AML-193 (cell line): ENCODE measurements at places on chromosomes 6 and 20.

DNA sequence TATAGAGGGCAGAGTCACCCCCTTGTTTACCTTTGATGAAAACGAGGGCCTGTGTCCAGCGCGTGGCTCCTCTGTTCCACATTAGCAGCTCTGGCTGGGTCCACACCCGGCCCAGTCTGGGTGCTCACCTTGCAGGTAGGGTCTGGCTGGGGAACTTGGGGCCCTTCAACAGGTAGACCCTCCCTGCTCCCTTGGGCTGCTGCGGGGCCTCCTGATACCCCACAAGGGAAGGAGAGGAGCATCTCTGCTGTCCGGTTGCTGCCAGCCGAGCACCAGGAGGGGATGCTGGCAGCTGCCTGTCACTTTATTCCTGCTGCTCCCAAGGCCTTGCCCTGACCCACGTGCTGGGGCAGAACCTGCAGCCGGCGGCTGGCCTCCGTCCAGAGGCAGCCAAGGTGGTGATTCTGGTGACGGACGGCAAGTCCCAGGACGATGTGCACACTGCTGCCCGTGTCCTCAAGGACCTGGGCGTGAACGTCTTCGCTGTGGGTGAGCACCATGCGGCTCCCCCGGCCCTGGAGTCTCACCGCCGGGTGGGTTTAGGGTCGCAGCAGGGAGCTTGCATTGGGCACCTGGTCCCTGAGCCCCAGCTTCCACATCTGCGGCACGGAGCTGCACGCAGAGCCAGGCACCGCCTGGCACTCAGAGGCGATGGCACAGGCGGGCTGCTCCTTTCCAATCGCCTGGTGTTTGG, 15.4 kb downstream of the COL20A1 start:
- DNase-seq = no peak

GRCh38 chr6:17771609-17772008, 64.9 kb upstream of the NUP153 start:
- no peak for DNase-seq

DNA sequence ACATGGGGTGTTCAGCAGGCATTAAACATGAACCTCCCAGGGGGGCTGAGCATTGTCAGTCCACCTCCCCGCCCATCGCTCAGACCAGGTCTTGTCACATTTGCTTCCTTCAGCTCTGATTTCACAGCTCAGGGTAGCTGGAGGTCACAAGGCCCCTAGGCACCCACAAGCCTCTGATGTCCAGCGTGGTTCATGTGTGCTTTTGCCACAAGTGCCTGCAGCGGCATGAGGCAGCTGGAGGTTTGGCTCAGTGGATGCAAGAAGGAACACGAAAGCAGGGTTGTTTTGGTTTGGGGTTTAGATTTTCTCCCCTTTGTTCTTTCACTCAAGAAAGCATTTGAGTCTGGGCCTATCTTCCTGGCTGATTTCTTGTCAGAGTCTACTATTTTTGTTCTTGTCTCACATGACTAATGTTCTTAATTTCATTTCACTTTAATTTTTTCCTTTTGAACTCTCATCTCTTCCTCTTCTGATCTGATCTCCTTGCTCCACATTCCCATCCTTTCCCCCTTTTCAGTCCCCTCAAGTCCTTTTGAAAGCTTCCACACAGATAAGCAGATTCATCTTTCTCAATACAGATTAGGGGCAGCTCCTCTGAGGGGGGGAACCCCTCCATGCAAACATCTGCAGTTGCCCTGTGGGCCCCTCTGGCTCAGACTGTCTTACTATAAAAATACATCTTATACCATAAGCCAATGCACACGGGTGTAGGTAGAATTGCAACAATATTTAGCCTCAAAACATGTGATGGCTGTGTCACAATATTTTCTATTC, 68.1 kb upstream of the CEP85L start:
- no peak for DNase-seq

- no peak for DNase-seq
Measured at GRCh38 chr6:53032849-53033248, 32.4 kb upstream of the FBXO9 start.

DNA sequence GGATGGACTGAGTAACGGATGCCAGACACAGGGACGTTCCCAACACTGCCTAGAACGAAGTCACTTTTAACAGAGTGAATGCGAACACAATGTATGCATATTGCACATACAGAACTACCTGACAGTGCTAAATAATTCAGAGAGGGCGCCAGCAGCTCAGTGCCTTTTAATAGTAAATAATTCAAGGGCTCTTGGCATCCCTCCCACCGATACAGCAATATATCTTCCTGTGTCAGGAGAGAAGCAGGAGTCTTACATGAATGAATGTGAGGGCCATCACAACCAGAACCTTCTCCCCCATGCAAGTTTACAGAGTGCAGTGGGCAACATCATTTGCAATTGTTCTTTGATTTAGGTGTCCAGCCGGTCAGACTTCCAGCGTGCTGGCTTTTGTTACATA, 88.4 kb upstream of the KCNG1 start:
- no peak for DNase-seq
